Caudate nucleus (tissue), 63 donors: ENCODE measurements at places on chromosomes 4 and X.

- DNase-seq, result no peak
Measured at GRCh38 chr4:112287258-112287989, 1.7 kb upstream of the TIFA start.

- no peak for DNase-seq
Measured at GRCh38 chr4:112431158-112431557, 84.8 kb downstream of the NEUROG2 start.

- DNase-seq, result no peak
Measured at GRCh38 chrX:31091819-31092218, 20.0 kb upstream of the FTHL17 start.

- DNase-seq, result no peak
Measured at GRCh38 chr4:79050541-79050880, 111.3 kb upstream of the PAQR3 start.

- no peak for DNase-seq
Measured at GRCh38 chr4:158894826-158895225, 126.0 kb downstream of the FNIP2 start.
